ENCODE measurements at places on chromosomes 7 and 10.

DNA sequence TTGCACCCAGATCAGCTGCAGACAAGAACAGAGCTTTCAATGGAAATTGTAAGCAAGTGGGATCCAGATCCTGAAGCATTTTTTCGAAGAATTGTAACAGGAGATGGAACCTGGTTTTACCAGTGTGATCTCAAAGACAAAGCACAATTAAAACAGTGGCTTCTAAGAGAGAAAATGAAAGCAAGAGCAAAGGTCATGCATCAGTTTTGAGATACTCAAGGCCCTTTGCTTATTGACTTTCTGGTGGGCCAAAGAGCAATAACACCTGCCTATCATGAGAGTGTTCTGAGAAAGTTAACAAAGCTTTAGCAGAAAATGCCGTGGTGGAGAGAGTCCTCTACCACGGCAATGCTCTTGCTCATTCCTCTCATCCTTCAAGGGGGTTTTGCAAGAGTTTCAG is 194.8 kb downstream of the TMEM178B start:
- DNase-seq, result no peak

GRCh38 chr10:31668326-31668725 is 260.3 kb downstream of the ARHGAP12 start:
- no peak for DNase-seq

- DNase-seq, result peak; percentile 82
Measured at GRCh38 chr7:27210441-27211083, 10.7 kb upstream of the HOXA13 start.

- DNase-seq, result peak; percentile 13
Measured at GRCh38 chr7:25456467-25457171, 228.3 kb upstream of the NPVF start.

- no peak for DNase-seq
Measured at GRCh38 chr7:50697748-50698147, 84.9 kb downstream of the GRB10 start.

GRCh38 chr7:54877683-54878082 is 118.7 kb upstream of the SEC61G start:
- DNase-seq, result no peak

DNA sequence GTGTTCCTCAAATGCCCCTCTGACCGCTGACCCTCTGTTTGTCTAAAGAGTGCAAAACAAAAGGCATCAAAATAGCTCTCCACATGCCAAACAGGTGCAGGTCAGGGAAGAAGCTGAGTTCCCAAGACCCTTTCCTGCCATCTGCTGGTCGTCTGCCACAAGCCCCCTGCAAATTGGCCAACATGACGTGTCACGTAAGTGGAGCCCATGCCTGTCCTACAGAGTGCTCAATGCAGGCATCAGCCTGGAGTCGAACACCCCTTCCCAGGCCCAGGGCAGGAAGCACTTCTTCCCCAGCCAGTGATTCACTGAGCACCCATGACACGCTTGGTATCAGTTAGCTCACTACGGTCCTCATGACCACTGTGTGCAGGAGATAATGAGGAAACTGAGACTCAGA is 14.1 kb downstream of the TMEM72 start:
- peak; percentile 79 for DNase-seq

GRCh38 chr10:34547291-34547690 is 267.8 kb downstream of the PARD3 start:
- no peak for DNase-seq

DNA sequence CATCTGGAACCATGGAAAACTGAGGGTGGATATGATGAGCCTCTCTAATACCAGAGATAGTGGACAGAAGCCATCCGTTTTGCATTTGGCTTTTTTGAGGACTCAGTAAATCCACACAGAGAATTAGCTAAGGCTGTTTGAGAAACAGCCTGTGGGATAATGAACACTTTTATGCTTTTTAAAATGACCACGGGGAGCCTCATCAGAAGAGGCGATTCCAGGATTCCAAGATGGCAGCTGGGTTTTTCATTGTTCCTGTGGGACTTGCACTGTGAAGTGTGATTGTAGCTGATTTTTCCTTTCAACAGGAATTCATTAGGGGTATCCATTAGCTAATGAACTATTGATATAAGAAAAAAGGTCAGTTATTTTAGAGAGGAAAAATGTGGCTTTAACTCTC is 353.2 kb downstream of the AUTS2 start:
- DNase-seq, result no peak

GRCh38 chr7:42359946-42360345 is 122.9 kb upstream of the GLI3 start:
- DNase-seq, result no peak

- no peak for DNase-seq
Measured at GRCh38 chr7:116271963-116272886, 61.9 kb downstream of the TES start.

GRCh38 chr10:101182936-101183335 is 46.3 kb downstream of the LBX1 start:
- DNase-seq, result no peak

GRCh38 chr7:129698516-129699418 is 87.2 kb downstream of the NRF1 start:
- peak; percentile 27 for DNase-seq

- no peak for DNase-seq
Measured at GRCh38 chr10:62037890-62038608, 136.6 kb downstream of the ARID5B start.

DNA sequence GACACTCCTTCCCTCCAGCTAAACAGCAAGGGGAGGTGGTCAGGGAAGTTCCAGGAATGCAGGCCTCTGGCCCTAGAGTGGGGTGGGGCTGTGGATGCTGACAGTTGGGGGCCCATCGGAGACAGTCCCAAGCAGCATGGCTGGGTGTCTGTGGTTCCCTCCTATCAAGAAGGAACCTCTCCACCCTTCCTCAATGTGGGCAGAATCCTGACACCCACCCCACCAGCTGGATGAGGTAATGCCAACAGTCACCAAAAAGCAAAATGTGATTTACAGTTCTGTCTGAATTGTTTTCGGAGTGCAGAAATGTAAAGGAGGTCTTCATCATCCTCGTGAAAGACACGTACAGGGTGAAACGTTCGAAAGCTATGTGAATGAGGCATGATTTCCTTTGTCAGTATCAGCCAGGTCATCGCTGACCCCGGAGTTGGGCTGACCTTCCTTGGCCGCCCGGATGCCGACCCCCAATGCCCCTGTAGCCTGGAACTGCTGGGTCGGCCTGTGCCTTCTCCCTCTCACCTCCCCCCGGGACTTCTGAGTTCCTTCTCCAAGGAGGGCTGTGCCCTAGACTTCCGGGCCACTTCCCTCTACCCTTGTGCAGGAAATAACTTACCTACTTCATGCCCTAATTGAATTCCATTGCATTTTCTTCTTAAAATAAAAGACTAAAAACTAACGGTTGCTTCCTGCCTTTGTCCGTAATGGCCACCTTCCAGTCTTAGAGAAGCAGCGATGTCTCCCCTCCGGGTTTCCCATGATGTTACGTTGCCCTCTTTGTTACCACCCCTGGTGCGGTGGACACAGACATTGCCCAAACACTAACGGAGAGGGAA is 24.5 kb downstream of the FOXK1 start:
- DNase-seq, result no peak

- DNase-seq, result no peak
Measured at GRCh38 chr7:148523550-148523949, 67.0 kb upstream of the C7orf33 start.

- DNase-seq, result no peak
Measured at GRCh38 chr7:94368371-94368791, 26.3 kb upstream of the COL1A2 start.

GRCh38 chr10:86439544-86439943 is 72.9 kb upstream of the GRID1 start:
- DNase-seq, result no peak

- DNase-seq, result no peak
Measured at GRCh38 chr7:88669913-88670312, 89.6 kb upstream of the ZNF804B start.

DNA sequence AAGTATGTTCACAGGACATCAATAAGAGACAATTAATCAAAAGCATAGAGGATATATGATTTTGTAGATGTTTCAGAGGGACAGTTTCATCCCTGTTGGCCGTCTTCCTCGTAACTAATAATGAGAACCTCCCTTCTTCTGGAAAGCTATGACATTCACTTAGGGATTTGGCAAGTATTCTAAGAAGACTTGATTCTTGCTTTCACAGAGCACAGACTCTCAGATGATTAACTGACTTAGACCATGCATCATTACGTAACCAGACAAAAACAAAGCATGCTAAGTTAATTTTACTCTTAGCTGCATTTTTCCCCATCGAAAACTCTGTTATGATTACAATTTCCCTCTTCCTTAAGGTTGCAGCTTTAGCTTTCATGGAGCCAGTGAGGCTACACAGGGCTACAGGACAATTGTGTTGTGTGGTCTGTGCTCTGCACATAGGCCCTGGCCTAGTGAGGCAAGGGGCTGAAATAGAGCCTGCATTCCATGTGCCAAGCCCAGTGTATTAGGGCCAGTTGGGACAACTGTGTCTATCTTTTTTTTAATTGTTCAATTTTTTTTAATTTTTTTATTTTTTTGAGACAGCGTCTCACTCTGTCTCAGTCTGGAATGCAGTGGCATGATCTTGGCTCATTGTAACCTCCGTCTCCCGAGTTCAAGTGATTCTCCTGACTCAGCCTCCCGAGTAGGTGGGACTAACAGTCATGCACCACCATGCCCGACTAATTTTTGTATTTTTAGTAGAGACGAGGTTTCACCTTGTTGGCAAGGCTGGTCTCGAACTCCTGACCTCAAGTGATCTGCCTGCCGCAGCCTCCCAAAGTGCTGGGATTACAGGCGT is 105.3 kb downstream of the PLXDC2 start:
- no peak for DNase-seq

DNA sequence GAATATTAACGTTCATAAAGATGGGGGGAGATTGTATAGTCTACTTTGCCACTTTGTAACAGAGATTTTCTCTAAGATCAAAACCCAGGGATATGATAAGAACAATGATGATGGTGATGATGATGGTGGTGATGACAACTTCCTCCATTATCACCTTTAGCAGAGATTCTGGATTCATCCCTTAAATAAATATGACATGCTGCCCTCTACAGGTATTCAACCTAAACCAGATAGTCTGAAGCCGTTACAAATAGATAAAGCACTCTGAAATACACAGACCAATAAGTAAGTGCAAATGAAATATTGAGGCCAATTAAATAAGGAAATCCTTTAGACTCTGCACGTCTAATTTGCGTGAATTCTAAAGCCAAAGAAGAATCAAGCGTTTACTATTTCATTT is 211.5 kb downstream of the CREB5 start:
- DNase-seq, result no peak

GRCh38 chr7:42080841-42081586 is 156.0 kb downstream of the GLI3 start:
- DNase-seq, result no peak

DNA sequence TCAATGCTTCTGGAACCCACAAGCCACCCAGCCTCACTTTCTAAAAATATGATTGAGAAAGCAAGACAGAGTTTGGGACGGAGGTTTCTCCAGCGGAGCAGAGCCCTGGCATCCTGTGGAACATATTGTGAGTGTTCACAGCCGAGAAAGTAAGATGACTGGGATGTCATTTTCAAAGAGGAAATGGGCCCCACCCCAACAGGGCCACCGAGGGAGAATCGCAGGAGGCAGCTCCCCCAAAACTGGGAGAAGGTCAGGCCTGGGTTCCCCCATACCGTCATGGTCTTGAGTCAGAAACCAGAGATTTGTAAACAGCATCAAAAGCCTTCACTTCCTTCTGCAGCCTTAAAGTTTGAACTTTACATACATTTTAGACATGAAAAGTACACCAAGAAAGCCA is 560.0 kb downstream of the PTPRN2 start:
- no peak for DNase-seq

- DNase-seq, result no peak
Measured at GRCh38 chr10:23314835-23315239, 29.8 kb downstream of the C10orf67 start.

DNA sequence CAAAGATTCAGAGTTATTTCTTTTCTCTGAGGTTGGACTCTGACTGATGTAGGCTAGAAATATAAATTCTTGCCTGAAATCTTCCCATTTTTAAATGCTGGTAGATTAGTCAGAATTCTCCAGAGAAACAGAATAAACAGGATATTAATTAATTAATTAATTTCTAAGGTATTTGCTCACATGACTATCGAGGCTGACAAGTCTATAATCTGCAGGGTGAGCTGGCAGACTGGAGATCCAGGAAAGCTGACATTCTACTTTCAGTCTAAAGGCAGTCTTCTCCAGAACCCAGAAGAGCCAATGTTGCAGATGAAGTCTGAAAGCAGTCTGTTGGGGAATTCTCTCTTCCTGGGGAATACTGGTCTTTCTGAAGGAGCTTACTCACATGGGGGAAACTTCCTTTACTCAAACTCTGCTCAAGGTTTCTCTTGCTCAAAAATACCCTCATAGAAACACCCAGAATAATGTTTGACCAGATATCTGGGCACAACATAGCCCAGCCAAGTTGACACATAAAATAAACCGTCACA is 189.7 kb downstream of the KIF20B start:
- no peak for DNase-seq

GRCh38 chr10:96701265-96701664 is 19.0 kb downstream of the PIK3AP1 start:
- no peak for DNase-seq

DNA sequence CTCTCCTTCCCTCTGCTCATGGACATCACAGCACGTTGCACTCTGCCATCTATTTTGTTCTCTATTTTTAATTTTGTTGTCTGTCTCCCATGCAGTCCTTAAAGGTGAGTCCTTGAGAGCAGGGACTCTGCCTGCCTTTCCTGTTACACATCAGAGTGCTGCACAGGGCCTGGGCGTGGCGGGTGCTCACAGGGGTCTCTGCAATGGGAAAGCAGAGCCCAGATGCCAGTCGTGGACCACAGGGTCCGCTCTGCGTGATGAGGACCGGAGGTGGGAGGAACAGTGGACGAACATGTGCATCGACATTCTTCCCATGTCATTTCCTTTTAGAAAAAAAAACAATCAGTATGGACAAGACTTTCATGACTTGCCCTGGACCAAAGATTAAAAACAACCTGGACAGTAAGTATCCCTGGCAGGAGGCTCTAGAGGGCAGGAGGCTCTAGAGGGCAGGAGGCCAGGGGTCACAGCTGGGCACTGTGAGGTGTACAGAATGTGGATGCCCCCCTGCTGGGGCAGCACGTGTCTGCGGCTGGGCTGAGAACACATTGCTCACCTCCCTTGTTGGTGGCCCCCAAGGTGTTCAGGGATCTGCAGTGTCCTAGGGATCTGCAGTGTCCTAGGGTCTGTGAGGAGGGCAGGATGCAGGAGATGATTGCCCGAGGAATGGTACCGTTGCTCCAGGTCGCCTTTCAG is 29.6 kb upstream of the ZNF488 start:
- DNase-seq, result no peak

DNA sequence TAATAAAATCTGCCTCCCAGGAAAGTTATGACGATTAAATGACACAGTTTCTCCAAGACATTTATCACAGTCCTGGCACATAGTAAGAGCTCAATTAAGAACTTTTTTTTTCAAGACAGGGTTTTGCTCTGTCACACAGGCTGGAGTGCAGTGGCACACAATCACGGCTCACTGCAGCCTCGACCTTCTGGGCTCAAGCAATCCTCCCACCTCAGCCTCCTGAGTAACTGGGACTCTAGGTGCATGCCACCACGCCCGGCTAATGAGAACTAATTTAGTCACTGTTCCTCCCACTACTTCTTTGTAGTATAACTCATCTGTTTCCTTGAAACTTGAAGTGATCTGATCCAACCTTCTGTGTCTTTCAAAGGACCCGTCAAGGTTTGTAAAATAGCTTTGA is 42.2 kb upstream of the MXI1 start:
- DNase-seq, result no peak
